ENCODE measurements at places on chromosomes 3 and 15.

- DNase-seq = no peak
Measured at GRCh38 chr3:48410205-48411040, 19.5 kb downstream of the PLXNB1 start.

DNA sequence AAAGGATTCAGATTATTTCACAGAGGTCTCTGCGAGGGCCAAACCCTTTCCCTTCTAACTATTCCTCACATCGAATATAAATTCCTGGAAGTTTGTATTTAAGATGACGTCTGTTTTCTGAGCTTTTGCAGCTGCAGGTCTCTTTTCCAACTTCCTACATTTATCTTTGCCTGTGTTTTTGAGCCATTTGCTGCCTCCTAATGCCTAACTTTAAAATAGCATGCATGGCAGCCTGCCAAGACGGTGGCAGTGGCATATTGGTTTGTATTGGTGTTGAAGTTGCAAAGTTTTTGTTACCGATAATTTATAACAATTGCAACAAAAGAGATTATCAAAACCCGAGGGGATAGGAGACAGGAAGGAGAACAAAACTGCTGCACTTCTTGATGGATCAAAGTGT lies 187.1 kb upstream of the DNAJC19 start:
- DNase-seq = peak; percentile 0

GRCh38 chr15:52104532-52105004 lies 8.0 kb downstream of the BCL2L10 start:
- no peak for DNase-seq

DNA sequence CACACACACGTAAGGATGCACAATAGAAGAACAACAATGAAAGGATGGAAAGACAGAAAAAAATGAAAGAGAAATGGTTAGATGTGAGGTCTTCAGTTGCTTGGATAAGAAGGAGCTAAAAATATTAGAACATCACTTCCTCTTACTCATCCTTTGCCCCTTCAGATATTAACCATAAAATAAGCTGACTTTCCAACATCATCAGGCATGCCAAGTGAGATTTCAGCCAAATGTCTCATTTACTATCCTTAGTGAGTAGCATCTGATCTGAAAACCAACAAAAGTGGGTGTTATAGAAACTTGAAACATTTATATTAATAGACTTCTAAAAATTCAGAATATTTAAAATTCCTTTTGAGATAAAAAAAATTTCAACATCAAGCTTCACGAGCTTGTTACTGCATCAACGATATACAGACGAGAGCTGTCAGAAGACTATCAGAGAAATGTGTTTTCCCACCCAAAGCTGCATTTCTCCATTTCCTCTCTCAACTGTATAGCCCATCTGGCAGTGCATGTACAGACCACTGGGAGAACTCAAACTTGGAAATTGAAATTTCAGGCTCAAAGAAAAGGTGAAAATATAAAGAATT lies 25.4 kb upstream of the LSAMP start:
- DNase-seq = no peak

- DNase-seq = no peak
Measured at GRCh38 chr3:132283916-132284405, 33.2 kb upstream of the ACP3 start.

DNA sequence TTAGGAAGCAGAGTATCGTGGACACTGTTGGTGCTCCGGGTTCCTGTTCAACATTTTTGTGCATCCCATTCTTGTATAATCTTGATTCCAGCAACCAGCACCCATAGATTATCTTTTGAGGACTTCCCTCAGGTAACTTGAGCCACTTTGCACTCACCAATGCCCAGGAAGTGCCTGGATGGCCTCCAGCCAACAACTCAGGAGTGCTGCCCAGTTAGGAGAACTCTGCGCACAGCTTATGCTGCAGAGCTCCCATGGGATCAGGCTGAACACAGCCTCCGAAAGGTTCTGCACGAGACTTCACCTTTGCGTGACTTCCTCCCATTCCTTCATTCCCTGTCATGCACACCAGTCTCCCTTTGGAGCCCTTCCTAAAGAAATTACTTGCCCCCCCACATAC lies 64.3 kb upstream of the LRRN1 start:
- no peak for DNase-seq

GRCh38 chr3:155053756-155054155 lies 26.4 kb upstream of the MME start:
- no peak for DNase-seq

DNA sequence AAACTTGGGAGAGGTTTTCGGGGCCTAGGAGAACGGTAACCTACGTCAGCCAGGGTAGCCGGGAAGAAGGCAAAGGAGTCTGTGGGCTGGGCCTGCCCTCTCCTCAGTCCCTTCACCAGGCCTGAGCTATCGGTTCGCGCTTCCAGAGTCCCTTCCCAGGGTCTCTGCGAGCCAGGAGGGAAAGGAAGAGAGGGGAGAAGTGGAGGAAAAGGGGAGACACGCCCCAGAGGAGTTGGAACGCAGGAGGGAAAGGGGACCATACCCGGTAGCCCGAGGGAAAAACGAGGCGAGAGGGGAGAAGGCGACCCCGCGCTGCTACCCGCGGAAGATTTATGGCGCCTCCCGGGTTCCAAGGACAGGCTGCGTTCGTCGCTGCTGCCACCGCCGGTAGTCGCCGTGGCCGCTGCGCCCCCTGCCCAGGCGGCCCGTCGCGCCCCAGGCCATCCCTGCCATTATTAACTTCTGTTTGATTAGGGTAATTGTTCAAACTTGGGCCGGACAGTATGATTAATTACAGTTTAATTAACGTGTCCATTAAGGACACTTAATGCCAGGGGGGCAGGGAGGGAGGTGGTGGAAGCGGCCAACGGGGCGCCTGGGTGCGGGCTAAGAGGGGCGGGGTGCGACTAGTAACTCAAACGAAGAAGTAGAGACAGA lies 3.4 kb upstream of the SKOR1 start:
- no peak for DNase-seq

DNA sequence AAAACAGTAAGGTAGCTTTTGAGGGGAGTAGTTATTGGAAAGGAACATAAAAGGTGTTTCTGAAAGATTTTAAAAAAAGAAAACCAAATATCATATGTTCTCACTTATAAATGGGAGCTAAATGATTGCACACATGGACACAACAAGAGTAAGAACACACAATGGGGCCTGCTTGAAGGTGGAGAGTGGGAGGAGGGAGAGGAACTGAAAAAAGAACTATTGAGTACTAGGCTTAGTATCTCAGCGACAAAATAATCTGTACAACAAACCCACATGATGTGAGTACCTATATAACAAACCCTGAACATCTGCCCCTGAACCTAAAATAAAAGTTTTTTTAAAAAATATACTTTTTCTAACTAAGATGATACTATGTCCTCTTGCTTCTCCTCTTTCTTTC lies 138.3 kb downstream of the CGGBP1 start:
- DNase-seq = no peak

DNA sequence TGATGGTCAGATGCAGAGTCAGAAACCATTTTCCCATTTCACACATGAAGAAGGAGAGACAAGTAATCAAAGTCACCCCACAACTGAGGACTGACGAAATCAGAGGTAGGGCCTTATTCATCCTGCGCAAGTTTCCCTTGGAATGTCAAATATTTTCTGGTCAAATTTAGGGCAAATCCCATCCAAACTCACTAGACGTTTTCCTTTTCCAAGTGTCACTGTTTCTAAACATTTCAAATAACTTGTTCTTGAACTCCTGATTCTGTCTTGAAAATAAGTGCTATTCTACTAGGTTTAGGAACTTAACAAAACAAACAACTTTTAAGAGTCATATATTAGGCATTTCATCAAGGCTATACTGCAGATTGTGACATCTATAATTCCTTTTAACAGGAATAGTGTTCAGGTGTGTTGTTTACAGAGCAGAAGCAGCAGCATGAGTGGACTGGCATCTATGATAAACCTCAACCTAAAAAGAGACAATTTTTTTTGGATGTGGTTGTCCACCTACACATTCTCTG lies 40.7 kb downstream of the SUMF1 start:
- no peak for DNase-seq

DNA sequence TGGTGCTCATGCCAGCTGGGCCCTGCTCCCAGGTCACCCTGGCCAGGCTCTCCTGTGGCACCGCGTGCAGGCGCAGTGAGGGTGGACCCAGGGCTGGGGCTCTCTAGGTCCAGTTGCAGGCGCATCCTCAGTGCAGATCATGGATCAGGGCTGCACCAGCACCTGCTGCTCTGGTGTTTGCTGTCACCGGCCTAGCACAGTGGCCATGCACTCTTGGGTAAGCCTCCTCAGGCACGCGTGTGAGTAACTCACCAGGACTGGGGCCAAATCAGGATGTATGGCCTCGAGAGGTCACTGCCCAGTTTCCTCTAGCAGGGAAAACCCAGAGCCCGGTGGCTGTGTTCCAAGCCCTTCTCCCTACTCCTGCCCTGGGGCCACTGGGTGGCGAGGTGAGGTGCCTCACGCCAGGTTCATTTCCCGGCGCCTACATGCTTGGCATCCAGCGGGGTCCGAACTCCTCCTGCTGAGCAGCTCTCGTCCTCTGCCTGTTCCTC lies 45.5 kb upstream of the SLC41A3 start:
- no peak for DNase-seq

- no peak for DNase-seq
Measured at GRCh38 chr3:4060064-4060463, 243.1 kb upstream of the SETMAR start.
